Testis (tissue), 5 donors: ENCODE measurements at places on chromosomes 5 and 9. TPM values are rescaled to one million over a fixed set of nuclear protein-coding genes. Genes with fewer than 3 reads are reported as not detected.
A peak's percentile ranks its signal among the peaks of the same experiment; 100 is the strongest.

DNA sequence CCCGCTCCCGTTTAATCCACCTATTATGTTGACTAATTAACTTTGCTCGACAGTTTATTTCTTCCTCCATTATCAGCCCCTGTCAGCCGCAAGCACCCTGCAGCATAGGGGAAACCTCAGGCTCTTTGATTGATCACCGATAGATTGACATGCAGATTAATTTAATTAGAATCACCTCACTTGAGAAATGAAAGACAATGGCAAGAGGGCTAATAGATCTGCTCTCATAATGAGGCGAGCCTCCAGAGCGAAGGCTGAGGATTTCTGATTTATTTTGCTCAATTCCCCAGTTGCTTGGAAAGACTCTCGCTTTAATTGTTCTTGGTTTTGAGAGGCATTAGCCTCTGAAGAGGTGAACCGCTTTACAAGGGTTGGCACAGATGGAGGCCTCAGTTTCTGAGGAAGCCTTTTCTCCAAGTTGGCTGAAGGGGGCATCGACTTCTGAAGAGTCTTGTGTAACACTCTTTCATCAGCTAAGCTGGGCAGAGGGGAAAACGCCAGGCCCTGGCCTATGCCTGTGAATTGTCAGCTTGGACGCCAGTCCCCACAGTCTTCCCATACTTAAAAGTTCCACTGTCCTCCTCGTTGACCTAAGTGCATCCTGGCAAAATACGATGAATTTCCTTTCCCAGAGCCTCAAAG lies 275.4 kb downstream of the EBF1 start:
- no peak for DNase-seq
- no peaks in the 10 kb centered on the region for H3K27me3 ChIP-seq

The CAMK4 gene
- total RNA-seq: 35.4 TPM

The SH2D3C gene
- 6.6 TPM for total RNA-seq

- no peak for DNase-seq
- no peak overlapping the region for H3K27ac ChIP-seq
- no peaks in the 10 kb centered on the region for H3K4me1 ChIP-seq
- H3K4me3 ChIP-seq: no peak overlapping the region
- H3K27me3 ChIP-seq: no peaks in the 10 kb centered on the region
Measured at GRCh38 chr9:22216730-22217172, 207.6 kb upstream of the CDKN2B start.

The TMEM174 gene
- total RNA-seq: not detected

- H3K4me1 ChIP-seq: peaks cover 5% of the 10 kb centered on the region
- peak overlapping the region; percentile 53 for H3K4me3 ChIP-seq
- DNase-seq: peak; percentile 20
- peak overlapping the region; percentile 5 for H3K27ac ChIP-seq
- H3K27me3 ChIP-seq: no peaks in the 10 kb centered on the region
Measured at GRCh38 chr5:44387921-44388320, 1.3 kb downstream of the FGF10 start.

The FIBCD1 gene
- total RNA-seq: 29.1 TPM

The RORB gene
- total RNA-seq: 0.87 TPM

GRCh38 chr5:109826-110225 lies 17.9 kb downstream of the PLEKHG4B start:
- H3K4me1 ChIP-seq: no peaks in the 10 kb centered on the region
- no peaks in the 10 kb centered on the region for H3K36me3 ChIP-seq
- DNase-seq: no peak
- no peaks in the 10 kb centered on the region for H3K27me3 ChIP-seq
- H3K27ac ChIP-seq: no peak overlapping the region

DNA sequence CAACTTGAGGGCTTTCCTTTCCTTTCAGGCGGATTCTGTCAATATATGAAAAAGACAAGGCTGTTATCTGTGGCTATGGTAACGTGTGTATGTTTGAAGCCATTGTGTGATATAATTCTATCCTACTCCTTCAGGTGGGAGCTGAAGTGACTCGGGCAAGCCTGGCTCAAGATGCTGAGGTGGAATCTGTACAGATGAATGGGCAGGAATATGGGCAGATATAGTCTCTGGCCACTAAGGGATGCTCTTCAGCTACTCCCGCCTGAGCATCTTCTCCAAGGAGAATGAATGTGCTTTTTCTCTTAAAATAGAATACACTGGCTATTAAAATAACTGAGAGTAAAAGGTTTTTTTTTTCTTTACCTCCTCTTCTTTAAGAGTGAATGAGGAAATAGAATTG lies 244.8 kb downstream of the ADGRV1 start:
- no peak for DNase-seq
- no peak overlapping the region for H3K4me3 ChIP-seq
- no peaks in the 10 kb centered on the region for H3K36me3 ChIP-seq
- no peaks in the 10 kb centered on the region for H3K27me3 ChIP-seq

The GAPT gene
- total RNA-seq: 0.62 TPM

The AGTPBP1 gene
- 26.6 TPM for total RNA-seq

- no peaks in the 10 kb centered on the region for H3K36me3 ChIP-seq
- no peak overlapping the region for H3K27ac ChIP-seq
- no peaks in the 10 kb centered on the region for H3K27me3 ChIP-seq
- no peak for DNase-seq
- no peak overlapping the region for H3K4me3 ChIP-seq
- peaks cover 4% of the 10 kb centered on the region for H3K4me1 ChIP-seq
Measured at GRCh38 chr5:76978869-76979268, 26.0 kb downstream of the CRHBP start.

The CCNI2 gene
- 4.5 TPM for total RNA-seq

- no peaks in the 10 kb centered on the region for H3K36me3 ChIP-seq
- no peaks in the 10 kb centered on the region for H3K27me3 ChIP-seq
- H3K4me3 ChIP-seq: no peak overlapping the region
- no peak for DNase-seq
- no peaks in the 10 kb centered on the region for H3K4me1 ChIP-seq
Measured at GRCh38 chr5:125151150-125151900, 404.9 kb upstream of the ZNF608 start.

GRCh38 chr5:74392711-74393351 lies 247.7 kb downstream of the ENC1 start:
- H3K4me1 ChIP-seq: no peaks in the 10 kb centered on the region
- no peak overlapping the region for H3K27ac ChIP-seq
- no peaks in the 10 kb centered on the region for H3K36me3 ChIP-seq
- H3K27me3 ChIP-seq: no peaks in the 10 kb centered on the region

- no peaks in the 10 kb centered on the region for H3K4me1 ChIP-seq
- H3K27ac ChIP-seq: no peak overlapping the region
- no peak for DNase-seq
- no peaks in the 10 kb centered on the region for H3K36me3 ChIP-seq
- no peaks in the 10 kb centered on the region for H3K27me3 ChIP-seq
Measured at GRCh38 chr5:80299601-80300000, 20.2 kb upstream of the SPZ1 start.

DNA sequence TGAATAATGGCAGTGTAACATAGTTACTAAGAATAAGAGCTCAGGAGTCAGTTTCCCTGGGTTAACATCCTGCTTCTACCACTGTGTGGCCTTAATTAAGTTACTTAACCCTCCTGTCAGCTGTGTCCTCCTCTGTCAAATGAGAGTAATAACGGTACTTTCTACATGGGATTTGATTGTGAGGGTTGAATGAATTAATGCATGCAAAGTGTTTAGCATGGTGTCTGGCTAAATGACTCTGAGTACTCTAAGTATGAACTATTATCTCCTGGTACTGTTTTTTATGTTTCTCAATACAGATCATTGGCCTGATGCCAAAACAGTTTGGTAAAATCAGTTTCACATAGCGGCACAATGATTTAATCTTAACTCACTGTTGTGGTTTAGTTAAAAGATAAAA lies 19.6 kb downstream of the ZNF131 start:
- H3K4me3 ChIP-seq: no peak overlapping the region
- H3K36me3 ChIP-seq: no peaks in the 10 kb centered on the region
- DNase-seq: no peak
- no peaks in the 10 kb centered on the region for H3K4me1 ChIP-seq
